Ovary (tissue), 10 donors: ENCODE measurements at places on chromosomes 16 and 17.
A peak's percentile ranks its signal among the peaks of the same experiment; 100 is the strongest.

- no peak overlapping the region for H3K27ac ChIP-seq
- H3K4me3 ChIP-seq, result peak overlapping the region; percentile 90
- peak; percentile 13 for DNase-seq
- H3K27me3 ChIP-seq, result no peaks in the 10 kb centered on the region
- no peaks in the 10 kb centered on the region for H3K36me3 ChIP-seq
These were observed 858 bp downstream of the MMD start for GRCh38 chr17:55420776-55421178.

DNA sequence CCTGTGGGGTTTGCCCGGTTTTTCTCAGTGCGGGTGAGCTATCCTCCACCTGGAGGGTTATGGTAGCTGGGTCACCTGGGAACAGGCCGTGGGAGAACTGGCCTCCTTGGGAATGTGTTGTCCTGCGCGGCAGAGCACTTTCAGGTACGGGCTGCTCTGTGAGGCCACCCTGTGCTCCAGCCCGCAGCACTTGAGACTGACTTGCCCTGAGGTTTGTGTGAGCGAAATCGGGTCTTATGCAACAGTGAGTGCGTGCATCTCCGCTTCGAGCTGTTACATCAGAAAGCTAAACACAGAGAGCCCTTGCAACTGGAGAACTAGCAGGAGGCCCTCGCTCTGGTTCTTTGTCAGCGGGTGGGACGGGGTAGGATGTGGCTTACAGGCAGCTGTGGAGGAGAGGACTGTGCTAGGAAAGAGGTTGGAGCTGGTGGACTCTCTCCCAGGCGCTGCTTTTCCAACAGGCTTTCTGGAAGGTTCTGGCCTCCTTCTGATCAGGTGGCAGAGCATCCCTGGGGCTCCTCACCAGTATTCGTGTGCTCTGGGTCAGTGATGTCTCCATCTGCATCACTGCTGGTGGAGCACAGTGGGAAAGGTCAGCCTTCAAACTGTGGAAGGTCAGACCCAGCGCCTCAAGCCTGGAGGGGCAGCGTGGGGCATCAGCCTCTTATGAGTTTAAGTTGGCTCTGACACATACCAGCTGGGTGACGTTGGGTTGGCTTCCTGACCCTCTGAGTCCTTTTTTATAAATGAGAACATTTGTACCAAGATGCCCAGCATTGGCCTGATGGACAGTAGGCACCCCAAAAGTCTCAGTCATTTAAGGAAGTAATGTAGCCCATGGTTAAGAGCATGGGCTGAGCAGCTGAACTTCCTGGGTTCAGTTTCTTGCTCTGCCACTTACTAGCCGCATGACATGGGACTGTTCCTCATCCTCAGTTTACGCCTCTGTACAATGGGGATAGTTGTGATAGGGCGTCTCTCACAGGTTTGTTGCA is 76.3 kb downstream of the KSR1 start:
- H3K36me3 ChIP-seq, result no peaks in the 10 kb centered on the region
- peaks cover 7% of the 10 kb centered on the region for H3K4me1 ChIP-seq

GRCh38 chr16:55656691-55657092 is 904 bp downstream of the SLC6A2 start:
- no peaks in the 10 kb centered on the region for H3K4me1 ChIP-seq
- no peak overlapping the region for H3K4me3 ChIP-seq
- H3K36me3 ChIP-seq, result no peaks in the 10 kb centered on the region

GRCh38 chr16:64617836-64618476 is 503.9 kb downstream of the CDH11 start:
- H3K4me1 ChIP-seq, result peaks cover 2% of the 10 kb centered on the region
- no peak overlapping the region for H3K27ac ChIP-seq
- no peak overlapping the region for H3K4me3 ChIP-seq
- DNase-seq, result no peak
- H3K27me3 ChIP-seq, result no peaks in the 10 kb centered on the region
- no peaks in the 10 kb centered on the region for H3K36me3 ChIP-seq

GRCh38 chr17:36066365-36066985 is 2.4 kb downstream of the CCL18 start:
- no peak for DNase-seq
- H3K27me3 ChIP-seq, result no peaks in the 10 kb centered on the region
- no peaks in the 10 kb centered on the region for H3K4me1 ChIP-seq
- no peaks in the 10 kb centered on the region for H3K36me3 ChIP-seq

DNA sequence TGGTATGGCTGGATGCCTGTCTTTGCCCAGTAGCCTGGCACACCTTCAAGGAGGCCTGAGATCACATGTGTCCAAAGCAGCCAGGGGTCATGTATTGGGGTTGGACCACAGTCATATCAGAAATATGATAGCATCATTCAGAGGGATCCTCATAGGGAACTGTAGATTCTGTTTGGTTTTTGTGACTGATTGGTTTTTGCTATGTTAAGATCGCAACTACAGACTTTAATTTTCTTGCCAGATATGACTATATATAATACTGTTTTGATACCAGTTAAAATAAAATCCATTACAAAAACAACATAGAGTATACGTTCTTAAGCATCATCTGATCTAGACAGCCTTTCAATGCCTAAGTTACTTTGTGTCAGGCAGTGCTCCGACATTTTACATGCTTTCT is 11.8 kb upstream of the SMPD3 start:
- DNase-seq, result no peak
- no peak overlapping the region for H3K27ac ChIP-seq
- no peaks in the 10 kb centered on the region for H3K4me1 ChIP-seq
- H3K4me3 ChIP-seq, result no peak overlapping the region
- no peaks in the 10 kb centered on the region for H3K36me3 ChIP-seq
- no peaks in the 10 kb centered on the region for H3K27me3 ChIP-seq

- DNase-seq, result no peak
- H3K27me3 ChIP-seq, result no peaks in the 10 kb centered on the region
- H3K36me3 ChIP-seq, result no peaks in the 10 kb centered on the region
- no peak overlapping the region for H3K27ac ChIP-seq
These were observed 25.1 kb downstream of the GSG1L start for GRCh38 chr16:28038409-28038808.

DNA sequence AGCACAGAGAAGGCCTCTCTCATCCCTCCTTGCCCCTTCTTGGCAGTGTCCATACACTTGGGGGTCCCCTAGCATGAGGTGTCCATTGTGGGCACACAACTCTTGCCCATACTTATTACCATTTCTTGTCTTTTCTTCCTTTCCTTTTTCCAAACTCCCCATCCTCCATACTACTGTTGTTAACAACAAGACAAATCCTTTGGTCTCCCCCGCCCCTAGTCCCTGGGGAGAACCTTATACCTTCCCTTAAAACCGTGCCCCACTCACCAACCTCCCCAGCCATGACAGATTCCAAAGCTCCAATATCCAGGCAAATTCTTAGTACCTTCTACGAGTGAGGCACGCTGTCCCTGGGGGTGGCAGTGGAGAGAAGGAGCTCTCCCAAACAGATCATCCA is 82.9 kb downstream of the GAS7 start:
- no peak overlapping the region for H3K4me3 ChIP-seq
- H3K27ac ChIP-seq, result peak overlapping the region; percentile 46
- H3K27me3 ChIP-seq, result no peaks in the 10 kb centered on the region
- peaks cover 18% of the 10 kb centered on the region for H3K4me1 ChIP-seq
- peak; percentile 45 for DNase-seq

- DNase-seq, result no peak
- no peak overlapping the region for H3K4me3 ChIP-seq
- no peaks in the 10 kb centered on the region for H3K4me1 ChIP-seq
- H3K27me3 ChIP-seq, result no peaks in the 10 kb centered on the region
- H3K27ac ChIP-seq, result no peak overlapping the region
These were observed 413.4 kb downstream of the KCNJ2 start for GRCh38 chr17:70582777-70583176.

DNA sequence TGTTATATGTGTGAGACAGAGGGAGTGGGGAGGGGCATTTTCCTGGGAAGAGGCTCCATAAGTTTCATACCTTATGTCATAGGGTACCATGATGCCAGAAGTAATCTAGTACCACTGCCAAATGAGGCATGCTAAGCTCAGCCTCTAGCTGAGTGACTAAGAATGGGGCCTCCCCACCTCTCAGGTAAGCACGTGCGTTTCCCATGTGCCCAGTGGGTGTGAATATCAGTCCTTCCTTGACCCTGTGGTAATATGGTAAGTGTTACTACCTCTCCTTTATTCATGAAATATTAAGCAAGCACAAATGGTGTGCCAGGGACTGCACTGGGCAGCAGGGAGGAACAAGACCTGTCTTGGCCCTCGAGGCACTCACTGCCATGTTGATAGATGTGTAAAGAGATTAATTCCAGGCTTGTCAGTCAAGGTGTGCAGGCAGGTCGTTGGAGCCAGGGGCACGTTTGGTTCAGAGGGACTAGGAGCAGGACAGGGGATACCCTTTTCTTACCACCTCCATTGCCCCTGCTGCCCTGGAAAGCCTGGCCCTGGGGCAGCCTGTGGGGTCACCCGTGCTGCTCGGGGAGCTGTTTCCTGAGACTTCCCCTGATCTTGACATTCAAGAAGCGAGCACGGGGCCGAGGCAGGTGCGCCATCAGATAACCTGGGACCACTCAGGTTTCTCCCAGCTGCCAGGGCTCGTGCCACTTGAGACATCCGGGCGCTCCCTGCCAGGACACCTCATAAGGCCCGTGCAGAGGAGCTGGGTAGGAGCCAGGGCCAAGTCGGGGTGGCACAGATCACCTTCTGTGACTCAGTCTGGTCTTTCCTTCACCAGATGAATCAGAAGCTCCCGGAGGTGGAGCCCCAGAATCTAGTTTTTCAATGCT is 8.8 kb downstream of the RSAD1 start:
- H3K36me3 ChIP-seq, result no peaks in the 10 kb centered on the region
- no peak for DNase-seq
- no peak overlapping the region for H3K4me3 ChIP-seq
- no peaks in the 10 kb centered on the region for H3K4me1 ChIP-seq

DNA sequence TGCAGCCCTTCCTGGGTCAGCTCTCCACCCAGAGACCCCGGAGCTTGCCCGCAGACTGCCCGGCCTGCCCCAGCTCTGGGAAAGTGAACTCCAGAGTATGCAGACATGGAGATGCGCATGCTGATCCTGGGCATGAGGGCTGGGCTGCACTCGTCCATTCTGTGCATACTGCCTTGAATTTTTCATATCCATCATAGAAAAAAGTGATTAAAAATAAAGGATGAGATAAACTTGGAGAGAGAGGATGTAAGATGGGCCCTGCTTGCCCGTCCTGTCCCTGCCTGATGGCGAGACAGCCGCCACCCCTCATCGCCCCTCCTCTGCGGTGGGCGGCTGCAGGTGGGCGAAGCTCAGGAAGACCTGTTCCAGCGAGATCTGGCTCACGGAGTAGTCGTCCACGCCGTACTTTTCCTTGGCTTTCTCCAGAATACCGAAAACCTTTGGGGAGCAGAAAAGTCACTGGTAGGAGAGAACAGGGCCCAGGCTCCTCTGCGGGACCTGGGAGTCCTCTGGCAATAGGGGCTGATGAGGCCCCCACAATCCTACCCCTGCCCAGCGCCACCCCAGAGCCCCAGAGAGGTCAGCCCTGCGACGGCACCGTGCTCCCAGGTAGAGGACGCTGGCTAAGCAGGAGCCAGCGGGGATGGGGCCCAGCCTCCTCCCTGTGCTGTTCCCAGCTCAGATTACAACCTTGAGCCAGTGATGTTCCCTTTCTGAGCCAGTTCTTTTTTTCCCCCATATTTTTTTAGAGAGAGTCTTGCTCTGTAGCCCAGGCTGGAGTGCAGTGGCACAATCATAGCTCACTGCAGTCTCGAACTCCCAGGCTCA is 8.7 kb upstream of the RNPS1 start:
- no peak overlapping the region for H3K4me3 ChIP-seq
- DNase-seq, result no peak
- H3K27me3 ChIP-seq, result no peaks in the 10 kb centered on the region

GRCh38 chr17:1289695-1290094 is 10.2 kb downstream of the TRARG1 start:
- H3K27ac ChIP-seq, result no peak overlapping the region
- H3K4me1 ChIP-seq, result no peaks in the 10 kb centered on the region
- H3K36me3 ChIP-seq, result no peaks in the 10 kb centered on the region
- no peaks in the 10 kb centered on the region for H3K27me3 ChIP-seq

GRCh38 chr16:9286930-9287329 is 195.5 kb downstream of the HAPSTR1 start:
- no peaks in the 10 kb centered on the region for H3K36me3 ChIP-seq
- H3K4me3 ChIP-seq, result no peak overlapping the region
- DNase-seq, result no peak
- H3K27ac ChIP-seq, result no peak overlapping the region
- H3K27me3 ChIP-seq, result no peaks in the 10 kb centered on the region

DNA sequence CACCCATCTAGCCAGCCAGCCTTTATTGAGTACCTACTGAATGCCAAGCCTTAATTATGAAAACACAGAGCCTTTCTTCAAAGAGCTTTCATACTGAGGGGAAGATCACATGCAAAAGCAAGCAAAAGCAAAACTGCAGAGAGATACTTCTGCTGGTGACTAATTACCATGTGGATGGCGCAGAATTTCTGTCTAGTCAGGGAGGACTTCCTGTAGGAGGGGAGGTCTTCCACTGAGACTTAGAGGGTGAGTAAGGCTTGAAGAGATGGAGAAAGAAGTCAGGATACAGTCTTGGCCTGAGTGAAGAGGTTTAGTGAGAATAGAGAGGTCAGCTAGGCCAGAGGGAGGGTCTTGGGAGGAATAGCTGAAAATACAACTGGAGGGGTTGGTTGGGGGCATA is 53.9 kb upstream of the CCL2 start:
- H3K27me3 ChIP-seq, result no peaks in the 10 kb centered on the region
- H3K4me1 ChIP-seq, result no peaks in the 10 kb centered on the region
- H3K27ac ChIP-seq, result no peak overlapping the region

GRCh38 chr16:49776085-49776595 is 79.8 kb downstream of the ZNF423 start:
- H3K4me3 ChIP-seq, result no peak overlapping the region
- no peaks in the 10 kb centered on the region for H3K27me3 ChIP-seq
- H3K36me3 ChIP-seq, result no peaks in the 10 kb centered on the region
- H3K4me1 ChIP-seq, result peaks cover 3% of the 10 kb centered on the region

DNA sequence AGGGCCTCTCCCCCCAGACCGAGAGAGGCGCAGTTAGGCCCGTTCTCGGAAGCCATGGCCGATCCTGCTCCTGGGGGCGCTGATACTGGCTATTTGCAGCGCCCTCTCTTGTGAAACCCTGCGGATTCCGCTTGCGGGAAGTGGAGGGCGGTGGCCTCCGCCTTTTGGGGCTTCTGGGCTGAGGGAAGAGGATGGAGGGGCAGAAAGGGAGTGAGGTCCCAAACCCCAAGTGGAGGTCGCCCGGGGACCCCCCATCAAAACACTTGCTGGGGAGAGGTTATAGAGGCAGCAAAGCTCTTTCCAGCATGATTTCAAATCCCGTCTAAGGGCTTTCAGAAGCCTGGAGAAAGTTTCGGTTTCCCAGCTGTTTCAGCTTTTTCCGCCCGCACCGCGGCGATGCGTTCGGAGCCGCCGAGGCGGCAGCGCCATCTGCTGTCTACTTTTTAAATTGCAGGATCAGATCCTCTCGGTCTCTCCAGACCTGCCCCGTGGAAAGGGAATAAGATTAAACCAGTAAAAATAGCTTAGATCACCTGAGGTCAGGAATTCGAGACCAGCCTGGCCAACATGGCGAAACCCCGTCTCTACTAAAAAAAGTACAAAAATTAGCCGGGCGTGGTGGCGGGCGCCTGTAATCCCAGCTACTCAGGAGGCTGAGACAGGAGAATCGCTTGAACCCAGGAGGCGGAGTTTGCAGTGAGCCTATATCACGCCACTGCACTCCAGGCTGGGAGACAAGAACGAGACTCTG is 15.8 kb downstream of the SNX20 start:
- DNase-seq, result peak; percentile 85
- H3K4me3 ChIP-seq, result peak overlapping the region; percentile 38
- H3K27ac ChIP-seq, result peak overlapping the region; percentile 55
- H3K27me3 ChIP-seq, result no peaks in the 10 kb centered on the region
- peaks cover 1% of the 10 kb centered on the region for H3K4me1 ChIP-seq
- no peaks in the 10 kb centered on the region for H3K36me3 ChIP-seq

- no peaks in the 10 kb centered on the region for H3K36me3 ChIP-seq
- DNase-seq, result no peak
- H3K27me3 ChIP-seq, result no peaks in the 10 kb centered on the region
- H3K4me1 ChIP-seq, result no peaks in the 10 kb centered on the region
- H3K27ac ChIP-seq, result no peak overlapping the region
These were observed 10.6 kb downstream of the GP2 start for GRCh38 chr16:20316715-20317114.
